ENCODE measurements at places on chromosomes 1 and 21. TPM values are rescaled to one million over a fixed set of nuclear protein-coding genes. Genes with fewer than 3 reads are reported as not detected.
A peak's percentile ranks its signal among the peaks of the same experiment; 100 is the strongest.

- no peaks in the 10 kb centered on the region for H3K27me3 ChIP-seq
- H3K4me3 ChIP-seq = no peak overlapping the region
- H3K36me3 ChIP-seq = peaks cover 5% of the 10 kb centered on the region
Measured at GRCh38 chr1:26999440-26999987, 6.0 kb downstream of the TRNP1 start.

Gene ST3GAL3
- 37.1 TPM for total RNA-seq

Gene CFAP57
- not detected for total RNA-seq

GRCh38 chr1:44390277-44390676, 14.8 kb upstream of the RNF220 start:
- no peak for DNase-seq
- H3K4me3 ChIP-seq = no peak overlapping the region
- H3K27ac ChIP-seq = no peak overlapping the region
- no peaks in the 10 kb centered on the region for H3K4me1 ChIP-seq
- H3K36me3 ChIP-seq = no peaks in the 10 kb centered on the region

Gene NHLH1
- total RNA-seq = not detected

Gene PTCH2
- total RNA-seq = 1.2 TPM

DNA sequence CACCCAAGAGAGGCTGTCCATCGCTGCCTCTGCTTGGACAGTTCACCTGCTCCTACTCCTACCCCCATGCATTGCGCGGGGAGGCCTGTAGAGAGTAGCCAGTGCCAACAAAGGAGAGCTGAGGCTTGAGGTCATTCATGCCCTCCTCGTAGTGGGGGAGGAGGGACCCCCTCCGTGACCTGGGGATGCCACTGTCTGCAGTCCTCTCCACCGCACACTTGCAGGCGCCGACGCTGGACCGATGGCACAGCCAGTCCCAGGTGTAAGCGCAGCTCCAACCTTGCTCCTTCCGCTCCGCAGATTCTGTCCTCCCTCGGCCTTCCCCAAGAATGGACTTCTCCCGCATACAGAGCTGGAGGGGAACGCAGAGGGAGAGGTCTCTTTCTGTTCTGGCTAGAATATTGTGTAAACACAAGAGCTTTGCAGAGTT, 672 bp upstream of the PHLDA3 start:
- no peaks in the 10 kb centered on the region for H3K27me3 ChIP-seq
- H3K27ac ChIP-seq = peak overlapping the region; percentile 95
- no peak for DNase-seq
- H3K4me3 ChIP-seq = peak overlapping the region; percentile 81
- peaks cover 27% of the 10 kb centered on the region for H3K4me1 ChIP-seq
